ENCODE measurements at places on chromosomes 5 and 9. TPM values are rescaled to one million over a fixed set of nuclear protein-coding genes. Genes with fewer than 3 reads are reported as not detected.

The PPP2R2B gene
- 75.5 TPM for total RNA-seq

The SLC1A3 gene
- total RNA-seq: 48.8 TPM

The PPP3R2 gene
- not detected for total RNA-seq

The MZB1 gene
- not detected for total RNA-seq

- peak; percentile 41 for DNase-seq
Observed at GRCh38 chr9:90773617-90774016, 28.0 kb upstream of the SYK start.

DNA sequence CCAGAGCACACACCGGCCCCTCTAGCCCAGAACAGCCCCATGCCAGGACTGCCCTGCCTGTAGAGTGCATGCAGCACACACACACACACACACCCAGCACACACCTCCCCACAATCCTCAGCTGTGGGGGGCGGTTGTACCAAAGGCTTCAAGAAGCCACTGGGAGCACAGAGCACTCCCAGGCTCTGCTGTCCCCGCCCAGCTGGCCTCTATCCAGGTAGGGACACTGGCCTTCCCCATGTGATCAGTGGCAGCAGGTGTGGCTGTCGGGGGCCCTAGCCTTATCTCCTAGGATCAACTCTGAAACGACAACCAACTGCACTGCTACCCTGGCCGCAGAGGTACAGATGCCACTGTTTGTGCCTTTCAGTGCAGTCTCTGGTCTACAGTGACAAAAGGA lies 2.0 kb downstream of the ANAPC2 start:
- no peak for DNase-seq

GRCh38 chr5:133950821-133951612 lies 17.4 kb downstream of the C5orf15 start:
- DNase-seq: no peak

DNA sequence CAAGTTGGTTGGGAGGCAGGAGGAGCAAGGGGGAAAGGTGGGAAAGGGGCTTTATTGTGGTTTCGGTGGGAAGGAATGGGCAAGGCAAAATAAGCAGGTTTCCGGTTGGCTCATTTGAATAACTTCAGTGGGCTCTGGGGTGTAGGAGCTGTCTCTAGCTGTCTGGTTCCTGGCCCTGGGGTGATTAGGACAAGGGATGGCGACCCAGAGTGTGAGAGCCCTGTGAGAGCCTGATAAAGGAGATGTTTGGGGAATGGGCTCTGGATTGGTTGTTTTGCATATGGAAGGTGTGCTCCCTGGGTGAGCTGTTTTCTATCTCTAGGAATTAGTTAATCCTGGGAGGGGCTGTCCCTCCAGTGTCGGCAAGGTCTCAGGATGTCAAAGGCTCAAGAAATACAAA lies 15.4 kb downstream of the ANKRD34B start:
- DNase-seq: peak; percentile 61

DNA sequence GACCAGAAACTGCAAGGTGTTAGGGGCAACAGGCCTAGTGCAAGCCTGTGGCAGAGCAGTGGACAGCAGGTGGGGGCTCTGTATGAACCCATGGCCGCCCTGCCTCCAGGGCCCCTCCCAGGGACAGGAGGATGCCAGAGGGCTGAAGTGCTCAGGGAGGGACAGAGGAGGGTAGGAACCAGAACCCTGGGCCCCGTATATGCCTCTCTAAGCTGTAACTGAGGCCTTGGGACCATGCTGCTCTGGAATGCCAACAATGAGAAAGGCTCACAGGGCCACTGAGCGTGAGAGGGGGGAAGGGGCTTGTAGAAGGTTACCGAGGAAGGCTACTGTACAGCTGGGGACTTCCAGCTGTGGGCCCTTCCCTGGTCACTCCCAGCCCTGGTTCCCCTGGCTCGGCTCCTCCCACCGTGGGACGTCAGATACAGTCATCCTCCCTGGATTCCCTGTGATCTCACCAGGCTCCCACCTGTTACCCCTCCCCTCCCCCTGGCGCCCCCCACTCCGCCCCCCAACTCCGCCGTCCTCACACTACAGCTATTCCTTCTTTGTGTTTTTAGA lies 21.1 kb downstream of the AQP7 start:
- peak; percentile 92 for DNase-seq

All from H7 (cell line).